Activated T-helper 1 cell treated with Interleukin-2 at 50 U/mL for 16 hours (primary cell): ENCODE measurements at places on chromosomes 3 and 15.

GRCh38 chr15:93803421-93804152 lies 427.8 kb upstream of the MCTP2 start:
- DNase-seq = no peak

- DNase-seq = no peak
Measured at GRCh38 chr15:83830381-83830780, 176.5 kb downstream of the ADAMTSL3 start.

DNA sequence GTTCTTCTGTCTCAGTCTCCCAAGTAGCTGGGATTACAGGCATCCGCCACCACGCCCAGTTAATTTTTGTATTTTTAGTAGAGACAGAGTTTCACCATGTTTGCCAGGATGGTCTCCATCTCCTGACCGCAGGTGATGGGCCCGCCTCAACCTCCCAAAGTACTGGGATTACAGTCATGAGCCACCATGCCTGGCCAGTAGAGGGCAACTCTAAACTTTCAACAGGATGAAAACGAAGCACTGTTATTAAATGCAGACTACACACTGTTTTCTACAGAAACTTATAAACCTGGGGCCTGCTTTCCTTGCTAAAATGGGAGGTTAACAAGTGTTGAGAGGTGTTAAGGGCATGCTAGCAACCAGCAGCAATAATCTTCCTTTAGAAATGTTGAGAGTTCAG lies 7.6 kb downstream of the ARPC4 start:
- no peak for DNase-seq

DNA sequence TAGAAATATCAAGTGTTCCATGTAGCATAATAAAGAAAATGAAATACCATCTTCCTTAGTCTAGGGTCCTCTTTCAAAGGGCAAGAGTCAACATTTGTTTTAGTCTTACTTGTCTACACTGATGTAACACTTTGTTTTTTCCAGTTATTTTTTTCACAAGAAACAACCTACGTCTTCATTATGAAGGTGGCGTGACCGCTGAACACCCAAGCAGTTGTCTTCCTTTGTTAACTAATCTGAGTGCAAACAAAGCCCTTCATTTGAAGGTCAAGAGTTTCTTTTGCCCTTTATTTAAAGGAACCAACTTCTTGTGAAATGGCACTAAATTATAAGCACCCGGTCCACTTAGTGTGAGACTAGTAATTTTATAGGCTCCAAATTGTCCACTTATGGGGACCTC lies 73.2 kb downstream of the CD47 start:
- no peak for DNase-seq

- no peak for DNase-seq
Measured at GRCh38 chr3:39639344-39640236, 169.8 kb upstream of the MYRIP start.

GRCh38 chr15:90187257-90187868 lies 13.8 kb upstream of the SEMA4B start:
- DNase-seq = no peak

- DNase-seq = no peak
Measured at GRCh38 chr3:35757991-35758757, 118.8 kb downstream of the ARPP21 start.

GRCh38 chr3:76656531-76657070 lies 383.3 kb upstream of the ROBO2 start:
- no peak for DNase-seq

DNA sequence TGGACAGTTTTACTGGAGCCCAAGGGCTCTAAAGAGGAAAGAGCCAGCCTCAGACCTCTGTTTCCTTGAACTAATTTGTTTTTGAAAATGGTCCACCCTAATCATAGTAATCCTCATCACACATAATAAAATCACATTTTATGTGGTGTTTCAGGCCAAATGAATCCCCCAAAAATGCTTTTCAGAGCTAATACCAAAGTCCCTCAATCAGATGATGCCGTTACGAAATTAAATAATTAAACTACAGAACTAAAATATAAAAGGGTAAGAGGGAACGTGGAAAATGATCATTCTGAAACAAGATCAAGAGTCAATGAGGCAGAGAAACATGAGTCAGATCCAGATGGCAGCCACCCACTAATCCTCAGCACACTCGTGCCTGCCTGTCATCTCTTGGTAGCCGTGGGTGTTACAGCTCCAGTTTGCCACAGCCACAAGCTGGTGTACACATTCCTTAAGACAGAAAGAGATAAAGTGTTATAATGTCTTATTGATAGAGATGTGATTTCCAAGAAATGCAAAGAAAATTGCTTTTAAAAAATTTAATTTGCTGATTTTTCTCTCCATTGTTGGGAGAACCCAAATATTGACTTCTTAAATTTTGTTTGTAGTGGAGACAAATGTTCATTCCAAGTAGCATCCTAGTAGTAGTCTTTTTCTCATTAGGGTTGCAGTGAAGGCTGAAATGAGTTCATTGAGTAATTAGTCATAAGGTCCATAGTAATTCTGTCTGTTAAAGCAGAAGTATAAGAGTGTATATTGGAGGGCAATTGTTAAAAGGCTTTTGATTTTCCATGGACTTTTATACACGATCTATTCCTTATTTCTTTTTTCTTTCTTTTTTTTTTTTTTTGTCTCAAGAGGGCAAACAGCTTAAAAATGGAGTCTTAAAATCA lies 104.2 kb downstream of the AGBL1 start:
- DNase-seq = no peak

DNA sequence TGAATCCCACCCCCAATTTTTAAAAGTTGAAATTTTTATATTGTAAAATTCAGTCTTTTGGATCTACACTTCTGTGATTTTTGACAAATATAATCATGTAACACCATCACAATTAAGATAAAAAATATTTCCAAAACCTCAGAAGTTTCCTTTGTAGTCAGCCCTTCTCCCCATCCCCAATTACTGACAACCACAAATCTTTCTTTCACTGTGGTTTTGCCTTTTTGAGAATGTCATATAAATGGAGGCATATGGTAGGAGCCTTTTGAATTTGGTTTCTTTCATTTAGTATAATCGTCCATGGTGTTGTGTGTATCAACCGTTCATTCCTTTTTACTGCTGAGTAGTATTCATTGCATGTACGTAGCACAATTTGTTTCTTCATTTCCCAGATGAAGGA lies 7.9 kb upstream of the CILP start:
- DNase-seq = no peak

- DNase-seq = no peak
Measured at GRCh38 chr3:86382556-86382955, 608.4 kb downstream of the VGLL3 start.

DNA sequence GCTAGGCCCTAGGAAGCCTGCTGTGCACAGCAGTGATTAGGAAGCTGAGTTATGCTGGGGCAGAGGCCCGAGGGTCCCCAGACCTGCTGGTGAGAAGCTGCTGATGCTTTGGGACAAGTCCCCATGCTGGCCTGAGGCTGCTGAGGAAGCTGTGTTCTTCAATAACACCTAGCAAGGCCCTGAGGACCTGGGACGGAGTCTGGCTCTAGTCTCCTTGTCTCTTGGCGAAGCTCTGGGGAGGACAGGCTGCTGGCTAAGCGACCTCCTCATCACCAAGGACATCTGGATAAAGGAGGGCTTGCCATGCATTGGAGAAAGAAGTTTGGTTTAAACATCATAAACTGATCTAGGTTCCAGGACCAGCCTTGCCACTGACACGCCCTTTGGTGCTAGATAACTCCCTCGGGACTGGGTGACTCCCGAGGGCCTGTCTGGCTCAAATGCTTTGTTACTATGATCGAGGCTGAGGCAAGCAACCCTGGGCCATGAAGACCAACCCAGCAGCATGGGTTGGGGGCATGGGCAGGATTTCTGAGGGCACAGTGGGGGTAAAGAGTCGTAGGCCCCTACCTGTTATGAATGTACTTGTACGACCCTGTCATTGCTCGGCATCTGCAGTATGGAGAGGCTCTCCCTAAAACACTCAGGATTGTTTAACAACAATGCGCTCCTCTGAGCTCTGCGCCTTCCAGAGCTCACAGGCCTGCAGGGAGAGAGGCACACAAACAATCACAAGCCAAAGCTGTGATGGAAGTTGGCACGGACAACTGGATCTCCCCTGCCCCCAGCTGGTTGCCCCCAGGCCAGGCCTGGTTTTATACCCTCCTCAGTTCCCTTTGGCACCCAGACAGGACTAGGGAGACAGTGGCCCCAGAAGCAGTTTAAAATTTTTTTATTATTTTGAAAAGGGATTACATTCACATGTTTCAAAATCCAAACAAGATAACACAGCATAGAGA lies 64.4 kb downstream of the LINGO1 start:
- no peak for DNase-seq

- DNase-seq = no peak
Measured at GRCh38 chr15:32007355-32007960, 22.9 kb upstream of the CHRNA7 start.

GRCh38 chr3:3020209-3020608 lies 90.0 kb downstream of the IL5RA start:
- DNase-seq = no peak

DNA sequence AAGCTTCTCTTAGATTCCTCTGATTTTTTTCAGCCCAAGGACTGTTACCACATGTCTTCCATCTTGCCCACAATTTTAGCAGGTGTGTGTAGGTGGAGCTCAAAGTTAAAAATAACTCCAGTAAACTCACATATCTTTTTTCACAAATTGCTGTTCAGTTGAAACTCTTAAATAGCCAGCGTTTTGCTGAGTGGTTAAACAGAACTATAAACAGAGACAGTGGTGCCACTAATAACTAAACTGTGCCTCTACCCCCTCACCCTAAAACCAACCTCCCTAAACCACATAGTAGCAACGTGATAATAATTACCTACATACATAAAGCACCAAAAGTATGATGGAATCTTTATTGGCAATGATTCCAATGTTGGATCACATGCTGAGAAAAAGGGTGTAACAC lies 525.1 kb downstream of the PDCD6IP start:
- no peak for DNase-seq

- no peak for DNase-seq
Measured at GRCh38 chr15:39172380-39173281, 408.2 kb upstream of the THBS1 start.

DNA sequence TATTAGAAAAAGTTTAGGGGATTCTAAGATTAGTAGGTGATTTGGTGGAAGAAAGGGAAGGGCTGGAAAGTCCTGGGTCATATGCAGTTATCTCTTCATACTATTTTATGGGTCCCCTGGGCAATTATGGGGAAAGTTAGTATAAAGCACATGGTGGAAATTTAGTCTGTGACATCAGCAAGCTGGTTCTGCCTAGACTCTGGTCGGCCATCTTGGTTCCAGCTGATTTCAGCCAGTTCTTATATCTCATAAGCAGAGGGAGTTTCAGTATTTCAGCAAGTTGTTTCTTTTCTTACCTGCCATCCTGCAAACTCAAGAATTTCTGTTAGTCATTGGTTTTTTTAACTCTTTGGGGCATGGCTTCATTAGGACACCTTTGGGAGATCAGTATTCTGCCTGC lies 1.0 kb upstream of the LYZL4 start:
- no peak for DNase-seq

- DNase-seq = no peak
Measured at GRCh38 chr3:132256989-132257388, 60.2 kb upstream of the ACP3 start.

DNA sequence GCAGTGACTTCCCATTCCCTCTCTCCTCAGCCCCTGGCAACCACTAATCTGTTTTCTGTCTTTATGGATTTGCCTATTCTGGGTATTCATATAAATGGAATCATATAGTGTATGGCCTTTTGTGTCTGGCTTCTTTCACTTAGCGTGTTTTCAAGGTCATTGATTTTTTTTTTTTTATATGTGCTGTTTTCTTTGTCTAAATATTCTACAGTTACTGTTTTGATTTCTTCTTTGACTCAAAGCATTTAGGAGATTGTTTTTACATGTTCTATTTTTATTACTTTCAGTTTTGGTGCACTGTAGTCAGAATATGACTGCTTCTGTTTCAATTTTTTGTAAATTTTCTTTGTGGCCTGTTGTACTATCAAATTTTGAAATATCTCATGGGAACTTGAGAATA lies 71.9 kb upstream of the RNU6-1 start:
- no peak for DNase-seq

- no peak for DNase-seq
Measured at GRCh38 chr15:58404020-58404419, 27.8 kb upstream of the LIPC start.

- DNase-seq = no peak
Measured at GRCh38 chr3:120903221-120903620, 4.8 kb upstream of the STXBP5L start.

GRCh38 chr3:179452176-179452564 lies 900 bp upstream of the GNB4 start:
- DNase-seq = no peak

GRCh38 chr3:54424292-54424691 lies 301.9 kb downstream of the CACNA2D3 start:
- no peak for DNase-seq

DNA sequence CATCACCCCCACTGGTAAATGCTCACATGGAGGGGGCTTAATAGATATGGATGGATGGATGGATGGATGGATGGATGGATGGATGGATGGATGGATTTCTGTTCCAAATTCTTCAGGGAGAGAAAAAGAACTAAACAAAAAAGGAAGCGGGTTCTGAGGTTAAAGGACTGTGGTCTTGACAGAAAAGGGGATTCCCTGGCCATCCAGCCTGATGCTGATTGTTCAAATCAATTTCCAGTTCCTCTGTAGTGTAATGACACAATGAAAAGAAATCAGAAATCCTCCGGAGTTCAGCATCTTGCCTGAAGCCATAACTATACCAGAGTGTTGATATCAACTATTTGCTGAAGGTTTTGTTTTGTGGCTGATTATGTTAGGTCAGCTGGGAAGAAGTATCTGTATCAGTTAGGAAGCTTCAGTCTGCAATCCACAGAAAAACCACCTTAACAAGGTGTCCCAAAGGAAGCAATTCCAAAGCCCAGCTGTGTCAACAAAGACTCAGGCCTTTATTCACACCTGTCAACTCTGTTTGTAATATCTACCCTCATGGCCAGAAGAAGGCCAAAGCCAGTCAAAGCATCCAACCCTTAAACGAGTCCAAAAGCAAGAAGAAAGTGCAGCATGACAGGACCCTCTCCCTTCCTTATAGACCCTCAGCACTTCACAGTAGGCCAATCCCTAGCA lies 24.5 kb upstream of the RASA2 start:
- no peak for DNase-seq

- no peak for DNase-seq
Measured at GRCh38 chr3:24382647-24383046, 112.0 kb downstream of the THRB start.

DNA sequence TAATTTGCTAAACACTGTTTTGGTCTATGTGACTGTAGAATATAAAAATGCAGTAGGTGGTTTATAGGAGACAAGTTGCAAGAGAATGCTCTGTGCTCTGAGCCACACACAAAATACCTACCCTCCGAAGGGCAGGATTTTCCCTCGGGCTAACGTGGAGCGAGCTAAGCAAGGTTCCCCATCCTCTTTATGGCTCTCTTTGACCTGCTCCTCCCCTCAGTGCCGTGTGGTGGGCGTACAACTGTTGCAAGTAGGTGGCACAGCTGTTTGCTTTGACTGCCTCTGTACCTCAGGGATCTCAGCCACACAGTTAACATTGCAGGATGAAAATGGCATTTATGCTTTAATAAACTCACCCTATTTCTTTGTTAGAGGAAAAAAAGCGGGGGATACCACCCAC lies 339.1 kb downstream of the SATB1 start:
- no peak for DNase-seq

DNA sequence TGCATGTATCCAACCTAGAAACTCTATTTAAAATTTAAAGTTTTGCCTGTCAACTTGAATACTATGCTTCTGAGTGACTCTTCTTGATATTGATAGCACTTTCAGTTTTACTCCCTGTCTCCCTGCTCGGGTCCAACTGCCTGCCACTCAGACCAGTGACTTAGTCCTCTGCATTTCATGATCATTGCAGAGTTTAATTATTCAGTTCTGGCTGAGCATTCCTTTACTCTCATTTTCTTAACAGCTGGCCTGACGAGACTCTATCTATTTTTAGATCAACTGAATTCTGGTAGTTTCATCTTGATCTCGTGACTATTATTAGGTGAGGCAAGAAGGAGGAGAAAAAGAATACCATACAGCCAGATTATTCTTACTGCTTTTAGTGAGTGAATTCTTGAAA lies 617.4 kb downstream of the SI start:
- no peak for DNase-seq
